ENCODE measurements at places on chromosomes 13 and 19.

- no peak for DNase-seq
Measured at GRCh38 chr13:76783798-76784197, 102.4 kb downstream of the KCTD12 start.

DNA sequence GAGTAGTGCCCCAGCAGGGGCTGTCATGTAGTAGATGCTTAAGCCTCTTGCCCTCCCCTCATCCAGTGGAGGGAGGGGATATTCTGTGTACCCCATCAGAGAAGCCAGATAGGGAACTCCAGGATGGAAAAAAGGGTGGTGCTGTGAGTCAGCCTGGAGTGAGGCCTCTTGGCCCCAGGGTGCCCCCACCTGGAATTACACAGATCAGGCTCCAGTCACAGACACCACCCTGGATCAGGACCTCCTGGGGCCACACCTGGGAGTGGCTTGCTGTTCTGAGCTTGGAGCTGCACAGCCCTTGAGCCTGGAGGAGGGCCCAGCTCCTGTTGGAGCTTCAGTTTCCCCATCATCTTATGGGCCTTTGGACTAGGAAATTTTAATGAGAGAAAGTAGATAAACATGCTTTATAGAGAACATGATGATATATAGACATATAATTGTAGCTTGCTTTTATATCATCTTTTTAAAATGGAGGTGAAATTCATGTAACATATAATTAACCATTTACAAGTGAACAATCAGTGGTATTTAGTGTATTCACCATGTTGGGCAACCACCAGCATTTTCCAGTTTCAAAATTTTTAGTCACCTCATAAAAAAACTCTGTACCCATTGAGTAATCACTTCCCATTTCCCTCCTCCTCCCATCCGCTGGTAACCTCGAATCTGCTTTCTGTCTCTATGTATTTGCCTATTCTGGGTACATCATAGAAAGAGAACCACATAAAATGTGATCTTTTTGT, 24.6 kb downstream of the CYP4F22 start:
- no peak for DNase-seq

DNA sequence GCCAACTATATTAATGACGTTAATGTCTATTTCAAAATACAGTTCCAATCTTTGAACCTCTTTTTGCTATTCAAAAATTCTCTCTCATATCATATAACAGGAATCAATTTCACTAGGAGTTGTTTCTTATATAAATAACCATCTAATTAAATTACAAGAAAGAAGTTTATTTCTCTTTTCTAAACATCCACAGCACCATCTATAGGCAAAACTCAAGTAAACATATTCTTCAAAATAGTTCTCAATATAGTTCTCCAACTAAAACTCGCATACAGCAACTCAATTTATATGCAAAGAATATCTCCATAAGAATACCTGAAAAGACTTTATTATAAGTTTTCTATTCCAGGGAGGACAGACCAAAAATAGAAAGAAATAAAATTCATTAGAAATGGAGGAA, 65.6 kb downstream of the RBM26 start:
- no peak for DNase-seq

- DNase-seq: no peak
Measured at GRCh38 chr13:40626561-40626960, 39.9 kb downstream of the FOXO1 start.

GRCh38 chr13:26836626-26837025, 76.0 kb upstream of the GPR12 start:
- DNase-seq: no peak

- DNase-seq: no peak
Measured at GRCh38 chr19:2986951-2987524, 9.7 kb downstream of the TLE6 start.
